ENCODE measurements at places on chromosomes 5 and 9.

DNA sequence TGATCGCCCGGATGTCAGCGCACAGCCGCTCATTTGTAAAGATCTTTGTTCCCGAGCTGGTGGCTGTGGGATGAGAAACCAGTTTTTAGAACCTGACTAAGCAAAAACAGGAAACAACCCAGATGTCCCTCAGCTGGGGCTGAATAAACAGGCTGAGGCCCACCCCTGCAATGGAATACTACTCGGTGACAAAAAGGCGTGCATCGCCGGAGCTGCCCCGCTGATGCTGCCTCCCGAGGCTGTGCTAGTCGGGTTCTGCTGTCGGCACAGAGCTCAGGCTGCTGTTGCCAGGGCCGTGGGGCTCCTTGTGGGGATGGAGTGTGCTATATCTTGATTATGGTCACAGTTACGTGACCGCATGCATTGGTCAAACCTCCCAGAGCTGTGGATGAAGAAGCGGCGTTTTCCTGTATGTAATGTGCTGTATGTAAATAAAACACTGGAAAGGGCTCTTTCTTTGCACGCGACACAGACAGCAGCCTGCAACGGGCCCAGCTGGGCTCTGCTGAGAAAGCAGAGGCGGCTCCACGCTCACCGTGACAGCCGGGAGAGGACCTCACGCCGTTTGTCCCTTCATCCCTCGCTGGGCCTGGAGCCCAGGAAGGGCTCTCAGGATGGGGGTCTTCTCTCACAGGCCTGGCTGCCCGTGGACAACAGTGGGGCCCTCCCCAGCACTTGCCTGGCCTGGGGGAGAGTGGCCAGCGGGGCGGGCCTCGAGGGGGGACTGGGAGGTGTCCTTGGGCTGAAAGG, 51.5 kb upstream of the RNU6ATAC start:
- no peak for DNase-seq

GRCh38 chr5:180784497-180785097, 18.0 kb downstream of the MGAT1 start:
- peak; percentile 86 for DNase-seq

- no peak for DNase-seq
Measured at GRCh38 chr5:18380729-18381362, 746.6 kb downstream of the TAF11L14 start.

- DNase-seq, result no peak
Measured at GRCh38 chr5:59025734-59026133, 442.9 kb downstream of the RAB3C start.

DNA sequence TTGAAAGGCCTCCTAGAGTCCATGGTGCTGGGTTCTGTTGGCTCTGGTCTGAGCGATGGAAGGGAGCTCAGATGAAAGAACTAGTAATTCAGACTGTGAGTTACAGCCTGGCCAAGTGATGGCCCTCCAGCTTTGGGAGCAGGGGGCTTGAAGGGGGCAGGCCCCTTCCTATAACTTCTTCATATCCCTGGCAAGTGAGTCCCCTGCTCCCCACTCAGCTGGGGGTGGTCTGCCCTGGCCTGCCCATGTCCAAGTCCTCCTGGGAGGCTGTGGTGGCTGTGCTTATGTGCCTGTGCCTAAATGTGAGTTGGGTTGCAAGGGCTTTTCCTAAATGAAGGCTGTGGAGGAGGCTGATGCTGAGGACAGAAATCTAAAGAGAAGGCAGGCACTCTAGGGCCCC, 80.1 kb downstream of the MACROH2A1 start:
- DNase-seq, result no peak

GRCh38 chr9:109251080-109251775, 69.6 kb downstream of the EPB41L4B start:
- DNase-seq, result peak; percentile 79

DNA sequence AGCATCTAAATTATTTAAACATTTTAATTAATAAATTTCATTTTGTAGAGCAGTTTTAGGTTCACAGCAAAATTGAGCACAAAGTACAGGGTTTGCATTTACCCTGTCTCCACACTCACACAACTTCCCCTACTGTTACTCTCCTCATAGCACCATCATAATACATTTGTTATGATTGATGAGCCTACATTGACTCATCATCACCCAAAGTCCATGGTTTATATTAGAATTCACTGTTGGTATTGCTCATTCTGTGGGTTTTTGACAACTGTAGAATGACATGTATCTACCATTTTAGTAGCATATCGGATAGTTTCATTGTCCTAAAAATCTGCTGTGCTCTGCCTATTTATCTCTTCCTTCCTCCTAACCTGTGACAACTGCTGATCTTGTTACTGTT, 411.1 kb upstream of the MPDZ start:
- DNase-seq, result no peak

GRCh38 chr5:160384681-160385080, 14.3 kb upstream of the C1QTNF2 start:
- no peak for DNase-seq

- DNase-seq, result no peak
Measured at GRCh38 chr9:38118862-38119438, 49.9 kb upstream of the SHB start.

GRCh38 chr5:82905986-82906385, 171.2 kb downstream of the TMEM167A start:
- no peak for DNase-seq

- no peak for DNase-seq
Measured at GRCh38 chr5:165457859-165458481, 1952.6 kb downstream of the MAT2B start.

DNA sequence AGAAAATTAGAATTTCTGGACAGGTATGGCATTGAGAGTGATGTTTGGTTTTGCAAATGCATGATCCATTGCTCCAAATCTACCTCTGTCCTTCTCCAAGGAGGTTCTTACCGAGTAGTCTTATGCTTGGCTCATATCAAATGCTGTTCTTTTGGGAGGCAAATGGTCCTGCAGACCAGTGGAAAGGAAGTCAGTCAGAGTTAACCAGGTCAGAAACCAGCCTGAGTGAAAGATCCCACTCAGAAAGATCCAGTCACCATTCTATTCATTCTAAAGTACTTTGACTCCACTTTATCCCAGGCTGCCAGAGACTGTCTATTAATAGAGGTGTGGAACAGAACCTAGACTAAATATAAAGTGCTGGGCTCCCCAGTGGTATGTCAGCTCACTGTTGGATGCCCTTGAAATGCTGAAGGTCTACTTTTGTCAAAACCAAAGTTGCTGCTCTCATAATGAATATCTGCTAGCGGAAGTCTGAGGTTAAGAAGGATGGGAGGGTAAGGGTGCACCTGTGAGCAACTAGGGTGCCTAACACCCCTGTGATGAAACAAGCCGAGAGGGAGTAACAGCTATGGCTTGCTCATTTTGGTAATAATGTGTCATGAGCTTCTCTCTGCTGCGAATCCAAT, 302.2 kb downstream of the ZNF608 start:
- no peak for DNase-seq

DNA sequence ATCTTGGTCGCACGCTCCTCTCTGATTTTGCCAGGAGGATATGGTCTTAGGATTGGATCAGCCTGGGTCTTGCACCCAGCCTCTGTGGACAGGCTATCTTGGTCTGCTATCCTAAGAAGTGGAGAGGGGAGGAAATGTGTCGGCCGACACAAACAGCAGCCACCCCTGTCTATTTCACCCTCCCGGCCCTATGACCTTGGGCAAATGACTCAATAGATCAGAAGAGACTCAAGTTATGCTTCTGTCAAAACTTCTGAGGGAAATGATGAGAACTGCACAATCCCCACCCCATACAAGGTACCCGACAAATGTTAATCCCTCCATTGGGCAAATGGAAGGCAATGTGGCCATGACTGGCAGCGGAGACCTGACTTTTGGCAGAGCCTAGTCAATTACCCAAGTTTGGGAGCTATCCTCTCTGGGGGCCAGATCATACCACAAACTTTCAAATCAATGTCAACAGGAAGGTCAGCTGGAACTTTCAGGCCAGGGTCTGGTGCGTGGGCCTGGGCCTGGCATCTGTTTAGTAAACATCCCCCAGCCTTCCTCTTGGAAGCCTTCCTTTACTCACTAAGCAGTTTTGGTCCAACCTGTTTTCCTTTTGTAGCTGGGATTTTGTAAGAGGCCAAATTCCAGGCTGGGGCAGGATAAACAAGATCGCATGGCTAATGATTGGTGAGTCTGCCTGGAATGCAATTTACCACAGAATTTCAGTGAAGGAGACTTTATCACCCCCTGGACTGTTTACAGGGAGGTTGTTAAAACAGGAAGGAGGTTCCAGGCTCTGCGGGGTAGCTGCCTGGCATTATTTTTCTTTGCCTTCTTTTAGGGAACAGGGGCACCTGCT, 64.2 kb upstream of the CPEB4 start:
- DNase-seq, result peak; percentile 70

- DNase-seq, result no peak
Measured at GRCh38 chr9:91427873-91428272, 4.2 kb upstream of the NFIL3 start.

DNA sequence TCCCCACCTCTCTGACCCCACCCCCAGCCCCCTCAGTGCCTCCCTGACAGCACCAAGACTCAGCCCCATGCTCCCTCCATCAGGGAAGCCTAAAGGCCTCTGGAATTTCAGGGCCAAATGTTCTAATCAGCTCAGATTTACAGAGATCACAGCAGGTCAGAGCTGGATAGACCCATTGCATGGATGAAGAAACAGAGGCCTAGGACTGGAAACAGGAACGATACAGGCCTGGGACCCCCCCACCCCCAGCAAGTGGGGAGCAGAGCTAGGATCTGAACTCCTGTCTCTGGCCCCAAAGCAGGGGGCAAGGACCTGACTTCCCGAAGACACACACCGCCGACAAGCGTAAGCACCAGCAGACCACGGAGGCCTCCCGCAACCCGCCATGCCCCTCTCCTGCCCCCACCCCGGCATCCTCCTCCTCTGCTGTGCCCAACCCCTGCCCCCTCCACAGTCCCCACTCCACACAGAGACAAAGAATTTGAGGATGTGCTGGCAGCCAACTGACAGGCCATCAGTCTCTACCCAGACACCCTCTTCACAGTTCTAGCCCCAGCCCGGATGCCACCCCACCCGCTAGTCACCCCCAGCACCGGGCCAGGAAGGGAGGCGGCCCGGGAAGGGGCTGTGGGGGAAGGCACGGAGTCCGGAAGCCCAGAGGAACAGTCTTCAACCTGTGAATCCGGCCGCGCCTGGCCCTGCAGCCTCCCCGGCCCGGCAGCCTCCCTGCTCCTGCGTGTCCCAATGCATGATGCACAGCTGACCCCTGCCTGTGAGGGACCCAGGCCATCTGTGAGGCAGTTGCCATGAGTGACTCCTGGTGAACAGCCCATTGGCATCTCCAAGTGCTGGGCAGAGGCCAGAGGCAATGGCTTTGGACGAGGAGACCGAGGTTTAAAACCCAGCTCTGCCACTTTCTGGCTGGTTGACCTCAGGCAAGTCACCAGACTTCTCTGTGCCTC, 31.3 kb downstream of the NDUFA8 start:
- no peak for DNase-seq

GRCh38 chr5:126707080-126707479, 69.9 kb upstream of the LMNB1 start:
- no peak for DNase-seq

GRCh38 chr5:142845402-142845921, 75.3 kb downstream of the ARHGAP26 start:
- peak; percentile 54 for DNase-seq

- DNase-seq, result no peak
Measured at GRCh38 chr5:142391058-142391845, 66.4 kb upstream of the SPRY4 start.

GRCh38 chr9:87239312-87239711, 258.4 kb upstream of the DAPK1 start:
- no peak for DNase-seq

DNA sequence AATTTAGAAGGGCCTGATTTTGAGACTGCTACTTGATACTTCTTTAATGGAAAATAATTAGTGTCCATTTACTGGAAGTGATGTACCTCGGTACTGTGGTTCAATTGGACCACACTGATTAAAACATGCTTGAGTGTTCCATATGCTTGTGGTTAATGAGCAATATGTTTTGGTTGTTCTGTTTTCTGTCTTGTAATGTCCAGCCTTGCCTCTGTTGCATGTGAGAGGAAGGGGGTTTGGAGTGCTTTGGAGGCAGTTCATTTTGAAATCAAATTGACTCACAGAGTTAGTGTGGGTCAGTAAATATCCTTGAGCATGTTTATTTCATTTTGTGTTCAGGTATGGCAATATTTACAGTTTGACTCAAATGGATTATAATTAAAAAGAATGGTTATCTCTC, 334.4 kb downstream of the ARHGEF28 start:
- no peak for DNase-seq

- DNase-seq, result no peak
Measured at GRCh38 chr5:168624850-168625364, 45.7 kb upstream of the PANK3 start.

- DNase-seq, result peak; percentile 51
Measured at GRCh38 chr9:112378328-112379176, 1.4 kb upstream of the HSDL2 start.

DNA sequence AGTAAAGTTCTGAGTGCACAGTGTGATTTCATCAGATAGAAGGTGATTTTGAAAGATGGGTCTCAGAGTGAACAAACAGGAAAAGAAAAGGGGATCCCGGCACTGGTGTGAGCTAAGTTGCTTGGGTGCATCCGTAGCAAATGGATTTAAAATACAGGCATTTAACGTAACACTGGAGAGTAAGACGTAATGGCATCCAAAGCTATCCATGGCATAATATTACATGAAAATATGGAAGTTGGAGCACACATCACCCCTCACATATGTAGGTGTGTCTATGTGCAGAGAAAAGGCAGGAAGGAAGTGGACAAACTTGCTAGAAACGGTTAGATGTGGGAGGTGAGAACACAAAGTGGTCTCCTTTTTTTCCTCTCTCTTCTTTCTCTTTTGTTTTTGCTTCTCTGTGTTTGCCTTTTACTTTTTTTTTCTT, 38.2 kb upstream of the SEMA4D start:
- DNase-seq, result no peak

DNA sequence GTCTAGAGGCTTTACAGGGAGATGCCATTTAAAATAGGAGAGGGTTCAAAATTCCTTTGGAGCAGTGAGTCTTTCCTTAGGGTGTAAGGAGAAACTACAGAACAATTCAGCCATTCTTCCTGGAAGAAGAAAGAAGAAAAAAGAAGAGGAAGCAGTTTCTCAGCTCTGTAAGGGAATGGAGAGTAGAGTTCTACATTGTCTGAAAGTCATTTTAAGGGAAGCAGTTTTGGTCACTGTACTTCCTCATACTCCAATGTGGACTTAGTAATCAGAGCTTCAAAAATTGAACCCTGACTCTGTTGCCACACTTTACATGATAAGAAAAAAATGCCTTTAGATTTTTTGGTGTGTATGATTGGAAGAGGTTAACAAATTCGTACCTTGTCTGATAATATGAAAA, 122.4 kb downstream of the LRRC70 start:
- DNase-seq, result no peak

- no peak for DNase-seq
Measured at GRCh38 chr5:74934949-74935751, 69.0 kb upstream of the FAM169A start.
